Substantia nigra (tissue), 51 donors: ENCODE measurements at places on chromosomes 13 and 19.

GRCh38 chr13:72097568-72097967 lies 230.6 kb upstream of the DACH1 start:
- no peak for DNase-seq

GRCh38 chr13:51266642-51267041 lies 44.4 kb downstream of the FAM124A start:
- no peak for DNase-seq

GRCh38 chr13:76852986-76853385 lies 33.2 kb downstream of the KCTD12 start:
- no peak for DNase-seq

GRCh38 chr19:5927441-5927821 lies 13.4 kb downstream of the CAPS start:
- no peak for DNase-seq

DNA sequence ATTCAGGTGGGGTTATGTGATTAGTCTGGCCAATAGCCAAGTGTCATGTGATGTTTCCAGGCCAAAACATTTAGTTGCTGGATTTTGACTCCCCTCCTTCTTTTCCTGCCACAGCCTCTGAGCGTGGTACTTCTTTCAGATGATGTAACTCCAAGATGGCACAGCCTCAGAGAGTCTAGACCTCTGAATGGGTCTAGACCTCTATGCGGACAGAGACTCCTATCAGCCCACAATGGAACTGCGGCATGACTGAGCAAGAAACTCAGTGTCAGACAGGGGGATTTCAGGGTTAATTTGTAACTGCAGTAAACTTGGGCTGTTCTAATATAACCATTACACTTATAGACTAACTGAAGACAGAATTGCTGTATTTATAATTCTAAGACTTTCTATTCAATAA lies 42.6 kb upstream of the ZDHHC20 start:
- DNase-seq: no peak

DNA sequence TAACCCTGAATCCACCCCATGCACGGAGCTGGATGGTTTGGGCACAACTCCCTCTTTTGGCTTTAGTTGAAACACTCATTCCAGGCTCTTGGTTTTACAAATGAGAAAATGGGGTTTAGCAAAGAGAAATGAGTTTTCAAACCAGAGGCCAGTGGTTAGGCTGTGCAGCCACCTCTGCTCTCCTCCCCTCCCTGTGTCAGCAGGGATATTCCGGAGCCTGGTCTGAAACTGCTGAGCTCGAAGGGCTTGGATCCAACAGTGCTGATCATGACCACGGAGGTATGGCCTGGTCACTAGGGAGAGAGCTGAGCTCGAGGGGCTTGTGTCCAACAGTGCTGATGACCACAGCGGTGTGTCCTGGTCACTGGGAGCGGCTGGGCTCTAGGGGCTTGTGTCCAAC lies 41.5 kb downstream of the ZNF787 start:
- DNase-seq: no peak
